Caudate nucleus (tissue), 63 donors: ENCODE measurements at places on chromosomes 7 and 10.

DNA sequence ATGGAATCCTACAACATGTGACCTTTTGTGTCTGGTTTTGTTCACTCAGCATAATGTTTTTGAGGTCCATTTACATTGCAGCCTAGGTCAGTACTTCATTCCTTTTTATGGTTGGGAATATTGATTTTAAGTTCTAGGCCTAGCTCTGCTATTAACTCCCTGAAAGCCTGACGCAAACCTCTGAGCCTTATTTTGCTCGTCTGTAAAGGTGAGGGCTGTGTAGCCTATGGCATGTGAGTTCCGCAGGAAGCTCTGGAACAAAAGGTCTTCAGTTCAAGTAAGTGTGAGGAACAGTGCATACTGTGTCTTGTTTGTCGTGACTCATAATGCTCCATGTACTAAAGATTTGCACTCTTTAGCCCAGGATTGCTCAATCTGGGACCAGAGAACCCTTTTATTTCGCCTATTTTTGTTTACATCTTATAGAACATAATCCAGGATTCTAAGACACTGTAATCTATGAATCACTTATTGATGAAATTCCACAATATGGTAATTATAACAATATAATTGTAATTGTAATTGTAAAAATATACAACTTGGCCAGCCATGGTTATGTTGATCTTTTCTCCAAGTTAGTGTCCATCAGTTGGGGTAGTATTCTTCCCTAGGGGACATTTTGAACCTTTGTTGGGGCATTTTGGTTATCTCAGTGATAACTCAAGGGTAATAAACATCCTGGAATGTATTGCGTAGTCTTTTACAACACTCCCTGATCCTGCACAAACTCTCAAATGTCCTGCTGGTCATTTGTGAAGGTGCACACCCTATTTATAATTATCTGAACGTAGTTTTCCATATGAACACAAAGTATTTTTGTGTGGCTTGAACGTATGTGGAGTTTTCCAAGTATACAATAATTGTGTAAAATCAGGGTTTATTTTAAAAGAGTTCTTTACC lies 184.7 kb downstream of the VTI1A start:
- DNase-seq, result no peak

DNA sequence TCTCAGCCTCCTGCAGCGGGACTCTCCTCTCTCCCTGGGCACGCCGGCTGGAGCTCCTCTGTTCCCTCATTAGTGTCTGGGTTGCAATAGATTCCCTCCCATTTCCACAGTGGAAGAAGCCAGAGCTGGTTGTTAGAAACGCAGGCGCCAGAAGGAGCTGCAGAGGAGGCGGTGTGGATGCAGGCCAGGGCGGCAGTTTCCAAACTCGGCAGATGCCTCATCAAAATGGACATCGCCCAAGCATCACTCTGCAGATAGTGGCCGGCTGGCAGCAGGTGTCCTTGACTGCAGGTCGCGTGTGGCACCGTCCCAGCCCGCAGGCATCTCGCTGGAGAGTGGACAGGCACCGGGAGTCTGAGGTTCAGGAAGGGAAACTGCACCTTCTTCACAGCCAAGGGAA lies 201.8 kb downstream of the TCERG1L start:
- DNase-seq, result peak; percentile 37

DNA sequence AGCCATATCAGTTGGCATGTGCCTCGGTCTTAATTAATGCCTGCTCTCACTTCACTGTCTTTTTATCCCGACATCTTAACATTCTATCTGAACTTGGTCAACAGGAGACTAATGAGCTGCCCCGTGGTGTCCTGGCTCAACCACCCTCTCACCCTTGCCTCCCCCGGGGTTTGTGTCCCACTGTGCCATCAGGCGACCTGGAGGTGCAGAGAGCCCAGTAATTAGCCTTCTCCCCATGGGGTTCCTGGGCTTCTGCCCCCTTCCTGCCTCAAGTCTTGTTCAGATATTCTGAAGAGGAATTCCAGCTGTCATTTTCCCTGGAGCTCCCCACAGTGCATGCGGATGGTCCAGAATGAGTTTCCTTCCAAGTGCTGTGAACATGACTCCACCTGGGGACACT lies 10.1 kb upstream of the JAKMIP3 start:
- DNase-seq, result no peak

GRCh38 chr10:13224210-13224995 lies 9.8 kb downstream of the UCMA start:
- no peak for DNase-seq

GRCh38 chr10:79107736-79108264 lies 39.0 kb downstream of the ZMIZ1 start:
- no peak for DNase-seq

- no peak for DNase-seq
Measured at GRCh38 chr7:100568176-100568895, 5.4 kb downstream of the SAP25 start.

DNA sequence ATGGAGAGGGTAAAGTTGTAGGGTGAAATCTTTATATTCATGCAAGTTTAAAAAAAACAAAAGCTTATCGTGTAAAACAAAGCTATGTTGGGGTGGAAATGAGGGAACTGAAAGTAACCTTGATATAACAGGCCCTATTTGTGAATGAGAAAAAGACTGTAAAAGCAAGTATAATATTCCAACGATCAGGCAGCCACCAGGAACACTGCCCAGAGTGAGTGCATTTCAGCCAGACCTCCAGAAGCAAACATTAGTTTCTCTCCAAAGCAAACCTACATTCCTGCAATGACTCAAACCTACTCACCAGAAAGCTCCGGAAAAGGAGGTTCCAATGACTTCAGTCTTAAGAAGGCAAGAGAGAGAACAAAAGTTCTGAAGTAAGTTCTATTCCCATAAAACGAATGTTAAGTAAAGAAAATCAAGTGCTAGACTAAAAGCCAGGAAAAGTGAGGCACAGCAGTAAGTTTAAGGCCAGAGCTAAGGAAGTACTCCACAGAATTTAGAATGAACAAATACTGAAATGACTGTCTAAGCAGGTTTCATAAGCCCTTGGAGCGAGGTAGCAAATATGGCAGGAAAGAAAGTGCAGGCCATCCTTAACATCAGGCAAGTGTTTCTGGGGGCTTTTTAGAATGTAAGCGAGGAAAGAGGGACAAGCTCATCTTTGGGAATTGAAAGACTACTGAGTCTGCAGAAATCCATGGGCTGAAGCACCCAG lies 493.1 kb downstream of the XPNPEP1 start:
- no peak for DNase-seq

- no peak for DNase-seq
Measured at GRCh38 chr7:69318794-69319193, 279.5 kb upstream of the AUTS2 start.

DNA sequence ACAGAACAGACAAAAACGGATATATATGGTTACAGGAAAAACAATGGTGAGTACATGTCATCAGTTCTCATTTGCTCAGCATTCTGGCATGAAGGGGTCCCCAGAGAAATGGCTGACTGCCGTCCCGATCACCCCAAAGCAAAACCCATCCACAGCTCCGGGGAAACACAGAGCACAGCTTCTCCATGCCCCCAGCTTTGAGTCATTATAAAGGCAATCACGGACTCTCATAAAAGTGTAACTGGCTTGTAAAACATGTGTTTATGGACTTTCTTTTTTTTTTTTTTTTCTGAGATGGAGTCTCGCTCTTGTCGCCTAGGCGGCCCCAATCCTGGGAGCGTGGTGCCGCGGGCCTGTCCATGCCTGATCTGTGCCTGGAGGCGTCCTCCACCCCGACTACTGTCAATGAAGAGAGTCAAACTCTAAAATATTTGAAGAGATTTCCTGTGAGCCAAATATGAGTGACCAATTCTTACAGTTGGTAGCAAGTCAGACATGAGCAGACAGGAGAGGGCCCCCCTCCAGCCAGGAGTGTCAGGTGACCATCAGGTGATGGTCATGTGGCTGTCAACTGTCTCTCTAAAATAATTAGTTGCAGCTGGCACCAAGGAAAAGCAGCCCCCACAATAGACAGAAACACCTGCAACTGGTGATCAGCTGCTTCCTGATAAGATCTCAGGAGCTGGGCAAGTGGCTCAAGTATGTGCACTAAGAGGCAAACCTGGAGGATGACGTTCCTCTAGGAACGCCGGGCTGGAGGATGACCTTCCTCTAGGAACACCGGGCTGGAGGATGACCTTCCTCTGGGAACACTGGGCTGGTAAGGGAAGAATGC lies 21.7 kb upstream of the NOM1 start:
- no peak for DNase-seq

DNA sequence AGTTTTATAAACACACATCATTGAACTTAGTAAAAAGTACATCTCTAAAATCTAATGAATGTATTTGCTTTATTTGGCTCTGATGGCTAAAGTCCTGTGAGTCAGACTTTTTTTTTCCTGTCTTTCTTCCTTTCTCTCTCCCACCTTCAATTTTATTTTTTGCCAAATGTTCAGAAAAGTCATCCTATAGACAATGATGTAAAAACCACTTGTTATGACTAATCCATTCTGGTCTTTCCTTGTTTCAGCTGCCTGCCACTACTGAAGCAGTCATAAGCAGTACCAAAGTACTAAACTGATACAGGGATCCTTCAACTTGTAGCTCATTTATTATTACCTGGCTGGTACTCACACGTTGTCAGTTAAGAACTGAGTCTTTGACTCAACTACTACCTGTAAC lies 23.9 kb downstream of the HECTD2 start:
- no peak for DNase-seq

DNA sequence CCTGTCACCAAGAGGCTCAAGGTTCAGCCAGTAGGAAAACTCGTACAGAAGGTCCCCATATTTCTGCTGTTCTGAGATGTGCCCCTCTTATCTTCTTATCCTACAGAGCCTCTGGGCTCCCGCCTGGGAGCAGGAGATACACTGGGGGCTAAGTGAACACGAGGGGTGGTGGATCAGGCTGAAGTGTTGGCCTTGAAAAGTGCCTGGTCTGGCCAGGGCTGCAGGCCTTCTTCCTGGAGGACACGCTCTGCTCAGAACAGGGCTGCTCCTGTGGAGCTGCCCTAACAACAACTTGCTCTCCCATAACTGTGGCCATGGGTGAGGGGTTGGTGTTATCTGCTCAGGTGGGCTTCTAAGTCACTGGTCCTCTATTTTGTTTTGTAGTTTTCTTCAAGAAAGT lies 33.7 kb downstream of the C10orf120 start:
- no peak for DNase-seq

GRCh38 chr7:106375499-106375898 lies 90.7 kb upstream of the NAMPT start:
- no peak for DNase-seq

DNA sequence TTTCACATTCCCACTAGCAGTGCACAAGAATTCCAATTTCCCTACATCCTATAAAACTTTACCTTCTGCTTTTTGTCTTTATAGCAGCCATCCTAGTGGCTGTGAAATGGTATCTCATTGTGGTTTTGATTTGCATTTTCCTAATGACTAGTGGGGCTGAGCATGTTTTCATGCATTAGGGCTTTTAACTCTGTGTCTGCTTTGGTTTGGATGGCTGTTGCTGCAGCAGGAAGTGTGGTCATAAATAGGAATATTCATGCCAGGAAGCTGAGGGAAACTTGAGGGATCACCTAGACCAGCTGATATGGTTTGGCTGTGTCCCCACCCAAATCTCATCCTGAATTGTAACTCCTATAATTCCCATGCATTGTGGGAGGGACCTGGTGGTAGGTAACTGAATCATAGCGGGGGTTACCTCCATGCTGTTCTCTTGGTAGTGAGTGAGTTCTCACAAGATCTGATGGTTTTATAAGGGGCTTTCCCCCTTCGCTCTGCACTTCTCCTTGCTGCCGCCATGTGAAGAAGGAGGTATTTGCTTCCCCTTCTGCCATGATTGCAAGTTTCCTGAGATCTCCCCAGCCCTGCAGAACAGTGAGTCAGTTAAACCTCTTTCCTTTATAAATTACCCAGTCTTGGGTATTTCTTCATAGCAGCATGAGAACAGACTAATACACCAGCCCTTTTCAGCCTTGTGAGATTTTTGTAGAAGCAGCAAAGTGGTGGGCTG lies 181.8 kb upstream of the PITRM1 start:
- no peak for DNase-seq

DNA sequence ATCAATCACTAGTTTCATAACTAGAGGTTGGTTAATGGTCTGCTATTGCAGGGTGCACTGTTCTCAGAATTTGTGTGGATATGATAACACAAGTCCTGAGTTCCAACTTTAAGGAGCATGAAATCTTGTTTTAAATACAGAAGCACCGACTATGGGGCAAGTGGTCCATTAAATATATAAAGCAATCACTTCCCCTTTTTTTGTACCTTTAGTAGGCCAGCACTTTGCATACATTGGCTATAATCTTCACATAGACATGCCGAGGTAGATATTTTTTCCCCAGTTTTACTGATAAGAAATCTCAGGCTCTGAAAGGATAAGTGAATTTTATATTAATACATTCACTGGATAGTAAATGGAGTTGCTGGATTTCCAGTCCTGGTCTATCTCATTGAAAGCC lies 286.3 kb downstream of the NRG3 start:
- DNase-seq, result no peak

- DNase-seq, result no peak
Measured at GRCh38 chr10:89100680-89101079, 106.4 kb downstream of the CH25H start.

GRCh38 chr7:30453921-30454320 lies 24.7 kb downstream of the NOD1 start:
- no peak for DNase-seq

- DNase-seq, result no peak
Measured at GRCh38 chr7:101862280-101863220, 45.1 kb downstream of the CUX1 start.

DNA sequence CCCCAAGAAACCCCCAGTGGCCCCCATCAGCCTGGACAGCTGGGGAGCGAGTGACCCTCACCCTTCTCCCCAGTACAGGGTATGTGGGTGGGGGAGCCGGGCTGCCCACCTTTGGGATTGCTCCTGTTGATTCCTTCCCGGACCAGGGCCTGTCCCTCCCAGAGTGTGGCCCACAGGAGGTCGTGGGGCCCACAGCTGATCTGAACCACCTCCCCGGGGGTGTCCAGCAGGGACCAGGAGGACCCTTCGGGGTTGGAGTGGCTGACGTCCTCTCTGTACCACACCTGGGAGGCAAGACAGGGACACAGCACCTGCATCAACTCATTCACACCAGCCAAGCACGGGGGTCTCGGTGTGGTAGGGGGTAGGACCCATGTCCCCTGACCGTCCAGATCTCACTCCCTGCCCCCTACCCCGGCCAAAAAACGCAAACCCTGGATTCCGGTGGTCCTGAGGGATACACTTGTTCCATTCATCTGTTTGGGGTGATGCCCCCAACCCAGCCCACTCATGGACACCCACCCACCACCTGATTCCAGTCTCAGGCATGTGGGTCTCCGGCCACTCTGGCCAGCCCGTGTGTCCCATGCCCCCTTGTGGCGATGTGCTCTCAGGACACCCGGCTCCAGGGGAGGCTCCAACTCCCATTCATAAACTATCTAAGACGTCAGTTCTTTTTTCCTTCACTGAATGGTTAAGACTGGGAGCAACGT lies 10.9 kb downstream of the TECPR1 start:
- peak; percentile 15 for DNase-seq

DNA sequence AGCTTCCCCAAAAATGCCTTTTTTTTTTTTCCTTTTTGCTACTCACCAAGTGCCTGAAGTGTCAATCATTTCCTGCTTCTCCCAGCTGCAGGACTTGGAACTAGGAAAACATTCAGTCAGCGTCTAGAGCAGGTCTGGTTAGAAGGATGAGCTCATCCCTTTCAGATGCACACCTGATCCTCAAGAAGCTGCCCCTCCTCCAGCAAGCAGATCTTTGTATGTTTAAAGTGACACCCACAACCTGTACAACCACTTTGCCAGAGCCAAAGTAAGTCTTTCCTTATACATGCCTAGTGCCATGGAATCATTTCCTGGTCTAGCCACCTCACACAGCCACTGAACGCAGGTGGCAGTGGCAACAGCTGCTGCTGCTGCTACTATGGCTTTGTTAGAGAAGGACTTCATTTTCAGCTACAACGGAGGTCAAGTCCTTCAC lies 10.4 kb upstream of the USP54 start:
- no peak for DNase-seq
